SK-MEL-5 (cell line): ENCODE measurements at places on chromosomes 11 and 22. TPM values are rescaled to one million over a fixed set of nuclear protein-coding genes. Genes with fewer than 3 reads are reported as not detected.

- DNase-seq = no peak
These were observed 112.7 kb downstream of the SEZ6L start for GRCh38 chr22:26281941-26282340.

DNA sequence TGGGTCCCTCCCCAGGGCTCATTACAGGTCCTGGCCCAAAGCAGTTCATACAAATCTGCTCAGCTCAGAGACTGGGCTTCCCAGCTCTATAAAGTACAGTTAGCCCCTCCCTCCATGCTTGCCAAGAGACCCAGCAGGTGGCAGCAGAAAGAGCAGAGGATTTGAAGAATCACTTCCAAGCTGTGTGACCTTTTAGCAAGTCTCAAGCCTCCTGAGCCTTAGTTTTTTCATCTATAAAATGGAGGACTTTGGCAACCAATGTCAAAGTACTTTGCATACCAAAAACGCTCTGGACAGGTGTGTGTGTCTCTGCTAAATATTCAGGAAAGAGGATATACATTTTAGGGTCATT, 26.6 kb downstream of the RELT start:
- DNase-seq = peak; percentile 63

- no peak for DNase-seq
These were observed 278.2 kb downstream of the TBC1D22A start for GRCh38 chr22:47040486-47041270.

DNA sequence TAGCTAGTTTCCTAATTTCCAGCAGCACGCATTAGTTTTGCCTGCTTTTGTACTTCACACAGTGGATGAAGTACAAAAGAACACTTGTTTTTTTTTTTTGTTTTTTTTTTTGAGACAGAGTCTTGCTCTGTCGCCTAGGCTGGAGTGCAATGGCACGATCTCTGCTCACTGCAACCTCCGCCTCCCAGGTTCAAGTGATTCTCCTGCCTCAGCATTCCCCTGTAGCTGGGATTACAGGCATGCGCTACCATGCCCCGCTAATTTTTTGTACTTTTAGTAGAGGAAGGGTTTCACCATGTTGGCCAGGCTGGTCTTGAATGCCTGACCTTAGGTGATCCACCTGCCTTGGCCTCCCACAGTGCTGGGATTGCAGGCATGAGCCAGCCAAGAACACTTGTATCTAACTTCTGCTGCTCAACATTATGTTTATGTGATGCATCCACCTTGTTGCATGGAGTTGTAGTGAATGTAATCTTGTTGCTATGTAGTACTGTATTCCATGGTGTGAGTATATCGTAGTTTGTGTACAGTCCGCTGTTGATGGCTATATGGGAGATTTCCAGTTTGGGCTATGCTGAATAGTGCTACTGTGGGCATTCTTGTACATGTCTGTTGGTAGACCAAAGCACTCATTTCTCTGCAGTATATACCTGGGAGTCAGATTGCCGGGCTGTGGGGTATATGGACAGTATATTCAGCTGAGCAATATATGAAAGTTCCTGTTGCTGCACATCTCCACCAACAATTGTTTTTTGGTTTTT, 17.3 kb downstream of the PACS1 start:
- no peak for DNase-seq

DNA sequence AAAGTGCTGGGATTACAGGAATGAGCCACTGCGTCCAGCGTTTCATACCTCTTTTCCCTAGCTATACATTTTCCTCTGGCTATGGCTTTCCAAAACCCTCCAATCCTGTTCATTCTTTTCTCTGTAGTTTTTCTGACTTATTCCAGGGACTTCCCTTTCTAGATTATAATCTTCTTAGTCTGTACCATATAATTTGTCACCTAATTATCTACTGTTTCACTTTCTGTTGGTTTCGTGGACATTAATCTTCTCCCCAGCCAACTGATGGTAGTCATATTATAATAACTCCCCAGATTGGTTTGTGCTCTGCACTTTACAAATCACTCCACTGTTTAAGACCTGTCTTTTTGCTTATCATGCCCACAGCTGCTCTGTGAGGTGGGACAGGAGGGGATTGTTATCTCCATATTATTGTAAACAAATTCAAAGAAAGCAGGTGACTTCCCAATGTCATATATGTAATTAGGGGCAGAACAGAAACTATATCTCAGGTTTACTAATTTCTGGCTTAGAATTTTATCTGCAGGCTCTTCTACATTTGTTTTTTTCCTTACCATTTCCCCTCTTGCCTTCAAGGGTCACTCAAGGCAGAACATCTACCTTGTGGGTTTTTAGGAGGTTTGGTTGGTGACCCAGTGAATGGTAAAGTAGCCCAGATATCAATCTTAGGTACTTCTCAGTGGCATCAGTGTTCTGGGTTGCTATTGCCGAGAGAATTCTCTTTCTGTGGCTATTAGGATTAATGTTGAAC, 23.9 kb downstream of the STIM1 start:
- no peak for DNase-seq

WNT7B gene
- total RNA-seq = not detected in 2 replicates

DNA sequence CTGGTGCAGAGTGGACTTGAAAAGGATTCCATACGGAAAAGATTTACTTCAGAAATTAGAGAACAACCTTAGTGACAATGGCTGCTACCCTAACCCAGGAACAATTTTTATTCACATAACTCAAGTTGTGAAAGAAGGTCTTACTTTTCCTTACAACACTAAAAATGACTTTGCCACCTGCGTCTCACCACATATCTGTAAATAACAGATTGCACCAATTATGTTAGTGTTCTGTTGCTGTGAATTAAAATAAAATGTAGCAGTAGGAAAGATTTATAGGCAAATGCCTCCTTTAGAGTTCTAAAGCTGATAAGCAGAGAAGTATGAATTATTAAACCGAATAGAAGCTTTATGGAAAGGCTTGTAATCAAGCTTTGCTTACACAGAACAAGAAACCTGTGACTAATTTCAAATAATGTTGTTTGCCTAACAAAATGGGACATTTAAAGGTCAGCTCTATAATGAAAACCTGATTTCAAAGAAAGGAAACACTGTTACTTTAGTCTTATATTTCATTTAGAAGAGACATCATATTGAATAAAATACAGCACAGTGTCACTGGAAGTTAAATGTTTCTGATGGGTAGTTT, 2237.8 kb downstream of the LRRC4C start:
- DNase-seq = no peak

OR10G8 gene
- total RNA-seq = not detected in 2 replicates

KLHL35 gene
- total RNA-seq = 0.08 and 0.24 TPM in 2 replicates

DNA sequence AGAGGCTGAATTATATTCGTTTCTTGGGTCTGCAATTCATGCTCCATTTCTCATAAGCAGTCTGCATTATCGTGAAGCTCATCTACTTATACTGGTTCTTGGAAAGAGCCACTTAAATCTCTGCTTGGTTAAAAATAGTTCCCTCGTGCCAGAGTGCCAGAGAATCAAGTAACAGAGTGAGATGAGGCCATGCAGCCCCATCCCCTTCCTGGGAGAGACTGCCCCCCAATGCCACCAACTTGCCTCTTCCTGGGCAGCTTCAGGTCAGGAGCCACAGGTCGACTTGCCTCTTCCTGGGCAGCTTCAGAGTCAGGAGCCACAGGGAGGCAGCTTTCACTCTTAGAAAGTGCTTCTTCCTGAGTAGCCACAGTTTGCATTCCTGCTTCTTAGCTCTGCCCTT, 223.9 kb upstream of the ZBED5 start:
- DNase-seq = no peak

- no peak for DNase-seq
These were observed 9.3 kb downstream of the OOSP4A start for GRCh38 chr11:59973097-59973496.

DNA sequence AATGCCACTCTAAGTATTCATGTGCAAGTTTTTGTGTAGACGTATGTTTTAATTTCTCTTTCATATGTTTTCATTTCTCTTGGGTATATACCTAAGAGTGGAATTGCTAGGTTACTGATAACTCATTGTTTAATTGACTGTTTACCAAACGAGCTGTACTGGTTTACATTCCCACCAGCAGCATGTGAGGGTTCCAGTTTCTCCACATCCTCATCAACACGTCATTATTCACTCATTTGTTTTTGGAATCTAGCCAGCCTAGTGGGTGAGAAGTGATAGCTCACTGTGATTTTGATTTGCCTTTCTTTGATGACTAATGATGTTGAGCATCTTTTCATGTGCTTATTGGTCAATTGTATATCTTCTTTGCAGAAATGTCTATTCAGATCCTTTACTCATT, 4.0 kb downstream of the ANKRD13D start:
- no peak for DNase-seq

- DNase-seq = no peak
These were observed 186.8 kb downstream of the ETS1 start for GRCh38 chr11:128400382-128401203.

LARGE1 gene
- total RNA-seq = 22.0 and 26.4 TPM in 2 replicates

OVOL1 gene
- total RNA-seq = not detected in 2 replicates

PGR gene
- total RNA-seq = not detected in 2 replicates

- DNase-seq = no peak
These were observed 21.2 kb upstream of the BLID start for GRCh38 chr11:122137078-122137793.

IL17REL gene
- not detected in 2 replicates for total RNA-seq

GRCh38 chr22:19872779-19873137, 18.1 kb upstream of the GNB1L start:
- no peak for DNase-seq

GRCh38 chr22:37121887-37122591, 12.5 kb upstream of the TMPRSS6 start:
- DNase-seq = no peak

DNA sequence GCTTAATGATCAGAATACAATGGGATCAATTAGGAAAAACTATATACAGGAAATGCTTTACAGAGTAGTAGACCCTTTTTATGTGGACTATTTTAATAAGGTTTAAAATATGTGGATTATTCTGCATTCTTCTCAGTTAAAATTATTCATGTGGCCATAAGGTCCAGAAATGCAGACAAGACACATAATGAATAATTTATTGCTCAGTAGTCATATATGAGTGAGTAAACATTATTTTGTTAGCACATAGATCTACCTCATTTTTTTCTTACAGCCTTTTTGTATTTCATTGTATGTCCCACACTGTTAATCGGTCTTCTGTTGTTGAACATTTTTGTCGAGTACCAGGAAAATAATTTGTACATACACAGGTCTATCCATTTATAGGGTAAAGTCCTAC, 20.8 kb downstream of the MED17 start:
- DNase-seq = no peak

DNA sequence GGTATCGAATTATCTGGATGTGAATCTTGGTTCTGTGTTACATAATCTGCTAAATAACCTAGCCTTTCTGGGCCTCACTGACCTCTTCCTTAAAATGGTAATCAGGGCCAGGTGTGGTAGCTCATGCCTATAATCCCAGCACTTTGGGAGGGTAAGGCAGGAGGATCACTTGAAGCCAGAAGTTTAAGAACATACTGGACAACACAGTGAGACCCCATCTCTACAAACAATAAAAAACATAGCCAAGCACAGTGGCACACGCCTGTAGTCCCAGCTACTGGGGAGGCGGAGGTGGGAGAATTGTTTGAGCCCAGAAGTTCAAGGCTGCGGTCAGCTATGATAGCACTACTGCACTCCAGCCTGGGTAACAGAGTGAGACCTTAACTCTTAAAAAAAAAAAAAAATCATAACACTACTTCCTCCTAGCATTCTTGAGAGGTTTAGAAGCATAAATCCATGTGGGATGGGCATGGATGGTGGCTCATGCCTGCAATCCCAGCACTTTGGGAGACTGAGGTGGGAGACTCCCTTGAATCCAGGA, 72.5 kb downstream of the C11orf65 start:
- DNase-seq = no peak

GRCh38 chr22:29343313-29343805, 27.9 kb upstream of the RASL10A start:
- DNase-seq = no peak

DNA sequence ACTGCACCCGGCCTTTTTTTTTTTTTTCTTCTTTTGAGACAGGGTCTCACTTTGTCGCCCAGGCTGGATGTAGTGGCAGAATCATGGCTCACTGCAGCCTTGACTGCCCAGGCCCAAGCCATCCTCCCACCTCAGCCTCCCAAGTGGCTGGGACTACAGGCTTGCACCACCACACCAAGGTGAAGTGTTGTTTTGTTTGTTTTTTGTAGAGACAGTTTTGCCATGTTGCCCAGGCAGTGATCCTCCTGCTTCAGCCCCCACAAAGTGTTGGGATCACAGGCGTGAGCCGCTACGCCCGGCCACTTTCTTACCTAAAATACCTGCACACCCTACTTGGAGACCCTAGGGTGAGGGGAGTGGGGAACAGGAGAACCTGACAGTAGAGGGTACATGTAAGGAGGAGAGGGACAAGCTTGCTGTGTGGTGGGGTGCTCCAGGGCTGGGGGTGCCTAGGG, 4.5 kb upstream of the AIFM3 start:
- DNase-seq = no peak

ZNF280B gene
- total RNA-seq = 8.4 and 9.1 TPM in 2 replicates

- no peak for DNase-seq
These were observed 11.6 kb downstream of the RIBC2 start for GRCh38 chr22:45425101-45425500.

GRCh38 chr11:65857500-65857852, 504 bp downstream of the CFL1 start:
- peak; percentile 15 for DNase-seq

- DNase-seq = no peak
These were observed 16.6 kb upstream of the BDNF start for GRCh38 chr11:27716835-27717234.
